ENCODE measurements at places on chromosomes 2 and 18. TPM values are rescaled to one million over a fixed set of nuclear protein-coding genes. Genes with fewer than 3 reads are reported as not detected.

GRCh38 chr2:100924122-100924519 is 78.0 kb upstream of the RPL31 start:
- no peak for DNase-seq

- no peak for DNase-seq
These were observed 293.9 kb upstream of the PARD3B start for GRCh38 chr2:204251158-204251997.

Gene BOLL
- polyA plus RNA-seq, result not detected

DNA sequence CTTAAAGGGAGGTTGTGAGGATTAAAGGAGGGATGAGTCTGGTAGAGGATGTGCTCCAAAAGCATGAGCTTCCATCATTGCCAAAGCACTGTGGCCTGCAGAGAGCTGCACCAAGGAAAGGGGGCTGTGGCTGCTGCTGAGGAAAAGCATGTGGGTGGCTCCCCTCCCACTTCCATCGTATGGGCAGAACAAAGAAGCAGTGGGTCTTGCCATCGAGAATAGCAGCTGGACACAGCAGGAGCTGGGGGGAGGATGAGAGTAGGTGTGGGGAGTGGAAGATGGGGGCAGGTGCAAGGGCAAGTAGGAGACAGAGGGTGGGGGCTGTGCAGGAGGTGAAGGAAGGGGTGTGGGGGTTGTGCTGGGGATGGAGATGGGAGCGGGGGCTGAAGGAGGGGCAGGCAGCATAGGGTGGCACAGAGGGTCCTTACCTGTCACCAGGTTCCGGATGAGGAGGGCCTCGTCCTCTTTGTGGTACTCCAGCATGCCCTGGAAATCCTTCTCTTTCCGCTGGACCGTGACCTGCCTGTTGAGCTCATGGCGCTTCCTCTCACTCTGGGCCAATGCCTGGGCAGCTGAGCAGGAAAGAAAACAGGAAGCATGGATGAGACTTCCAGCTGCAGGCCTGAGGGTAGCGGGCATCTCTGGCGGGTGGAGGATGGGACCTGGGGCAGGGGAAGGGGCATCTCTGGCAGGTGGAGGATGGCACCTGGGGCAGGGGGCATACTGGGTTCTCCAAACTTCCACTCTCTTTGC is 33.6 kb upstream of the ACAA2 start:
- no peak for DNase-seq

GRCh38 chr2:231132129-231132528 is 7.3 kb upstream of the HTR2B start:
- DNase-seq, result no peak

DNA sequence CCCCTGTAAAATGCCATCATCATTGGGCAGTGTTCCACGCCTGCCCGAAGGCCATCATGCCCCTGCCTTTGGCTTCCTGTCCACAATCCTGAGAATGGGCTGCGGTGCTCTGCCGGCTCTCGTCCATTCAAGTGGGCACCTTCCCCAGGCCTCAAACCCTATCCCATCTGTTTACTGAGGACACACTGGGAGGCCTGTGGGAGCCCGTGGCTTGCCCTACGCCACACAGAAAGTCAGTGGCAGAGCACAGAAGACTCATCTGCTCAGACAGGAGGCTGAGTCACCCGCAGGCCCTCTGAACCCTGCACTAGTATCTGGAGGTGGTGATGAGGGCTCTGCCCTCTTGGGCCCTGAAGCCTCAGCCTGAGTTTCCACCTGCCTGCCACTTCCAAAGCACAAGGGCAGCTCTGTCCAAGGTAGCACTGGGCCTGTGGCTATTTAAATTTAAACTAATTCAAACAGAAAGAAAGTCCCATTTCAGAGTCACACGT is 19.1 kb upstream of the ANKRD53 start:
- DNase-seq, result no peak

Gene RAB17
- polyA plus RNA-seq, result 15.1 TPM
